ENCODE measurements at places on chromosomes 3 and 15.
A peak's percentile ranks its signal among the peaks of the same experiment; 100 is the strongest.

GRCh38 chr15:71060983-71061382 is 54.3 kb upstream of the THSD4 start:
- DNase-seq = no peak

DNA sequence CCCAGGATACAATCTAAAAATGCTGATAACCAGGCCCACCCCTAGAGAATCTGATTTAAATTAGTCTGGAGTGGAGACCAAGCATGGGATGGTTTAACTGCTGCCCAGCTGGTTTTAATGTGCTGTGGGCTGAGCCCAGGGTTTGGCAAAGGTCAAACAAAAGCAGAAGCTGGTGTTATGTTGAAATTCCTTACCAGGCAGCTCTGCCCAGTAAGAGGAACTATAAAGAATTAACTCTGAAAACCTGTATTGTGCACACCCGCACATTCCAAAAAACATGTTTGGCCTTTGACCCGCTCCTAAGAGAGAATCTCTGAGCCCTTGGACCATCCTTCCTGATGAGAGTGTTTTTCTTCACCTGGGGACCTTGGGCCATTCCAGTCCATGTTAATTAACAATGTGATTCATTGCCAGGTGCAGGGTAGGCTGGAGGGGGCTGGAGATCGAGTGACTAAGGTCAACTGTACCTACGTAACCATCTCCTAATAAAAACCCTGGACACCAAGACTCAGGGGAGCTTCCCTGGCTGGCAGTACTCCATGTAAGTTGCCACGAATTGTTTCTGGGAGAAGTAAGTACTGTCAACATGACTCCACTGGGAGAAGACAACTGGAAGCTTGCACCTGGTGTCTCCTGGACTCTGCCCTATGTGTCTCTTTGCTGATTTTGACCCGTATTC is 10.9 kb downstream of the CCDC13 start:
- DNase-seq = no peak

GRCh38 chr3:179175358-179175757 is 27.2 kb downstream of the PIK3CA start:
- no peak for DNase-seq

GRCh38 chr3:145259166-145259880 is 901.7 kb downstream of the PLOD2 start:
- DNase-seq = no peak

GRCh38 chr3:178536211-178537079 is at the start of gene KCNMB2:
Gene KCNMB2 (plus strand): TSS chr3:178536436.
- no peak for DNase-seq

- no peak for DNase-seq
Measured at GRCh38 chr15:81981908-81982307, 63.9 kb downstream of the MEX3B start.

DNA sequence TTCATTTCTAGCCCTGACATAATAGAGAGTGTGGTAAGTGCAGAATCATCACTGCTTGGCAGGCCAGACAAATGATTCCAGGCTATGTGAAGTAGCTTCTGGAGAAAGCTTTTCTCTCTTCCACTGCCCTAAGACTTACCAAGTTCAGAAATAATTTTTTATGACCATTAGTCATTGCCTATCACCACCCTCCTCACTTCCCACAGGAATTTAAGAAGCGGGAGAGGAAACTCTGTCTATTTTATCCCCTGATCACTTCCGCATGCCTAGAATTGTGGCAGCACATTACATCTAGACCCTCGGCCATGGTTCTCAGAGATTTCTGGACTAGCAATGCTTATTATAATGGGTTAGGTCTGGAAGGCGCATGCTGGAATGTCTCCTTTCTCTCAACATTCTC is 397.8 kb upstream of the NR2F2 start:
- no peak for DNase-seq

- DNase-seq = no peak
Measured at GRCh38 chr3:104629038-104629437, 737.7 kb upstream of the ALCAM start.

DNA sequence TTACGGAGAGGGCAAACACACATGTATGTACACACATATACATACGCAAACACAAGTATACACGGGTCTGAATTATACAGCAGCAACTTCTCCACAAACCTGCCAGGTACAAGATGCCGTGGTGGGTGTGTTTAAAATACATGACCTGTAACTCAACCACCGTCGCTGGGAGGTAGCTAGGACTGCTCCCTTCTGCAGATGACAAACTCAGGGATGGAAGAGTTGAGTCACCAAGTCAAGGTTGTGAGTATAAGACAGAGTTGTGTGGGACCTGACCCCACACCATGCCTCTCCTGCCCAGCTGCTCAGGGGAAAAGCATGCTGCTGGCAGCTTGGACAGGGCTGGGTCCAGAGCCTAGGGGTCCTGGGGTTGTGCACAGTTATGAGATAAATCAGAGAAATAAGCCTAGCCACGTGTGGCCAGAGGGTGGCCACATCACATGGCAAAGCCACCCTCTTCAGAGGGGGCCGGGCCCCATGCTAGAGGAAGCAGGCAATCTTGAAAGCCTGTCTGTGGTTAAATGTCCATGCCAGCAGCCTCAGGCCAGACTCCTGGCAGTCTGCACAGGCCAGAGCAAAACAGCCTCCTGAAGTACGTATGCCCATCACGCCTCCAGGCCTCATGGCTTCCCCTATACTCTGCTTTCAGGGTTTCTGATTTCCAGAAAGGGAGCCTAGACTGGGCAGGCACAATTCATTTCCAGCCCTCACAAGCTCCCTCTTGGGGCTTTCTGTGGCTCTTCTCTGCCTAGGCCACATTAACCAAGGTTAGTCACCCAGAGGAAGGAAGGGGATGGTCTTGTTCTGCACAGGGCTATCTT is 107.7 kb upstream of the RPL32 start:
- DNase-seq = peak; percentile 42

DNA sequence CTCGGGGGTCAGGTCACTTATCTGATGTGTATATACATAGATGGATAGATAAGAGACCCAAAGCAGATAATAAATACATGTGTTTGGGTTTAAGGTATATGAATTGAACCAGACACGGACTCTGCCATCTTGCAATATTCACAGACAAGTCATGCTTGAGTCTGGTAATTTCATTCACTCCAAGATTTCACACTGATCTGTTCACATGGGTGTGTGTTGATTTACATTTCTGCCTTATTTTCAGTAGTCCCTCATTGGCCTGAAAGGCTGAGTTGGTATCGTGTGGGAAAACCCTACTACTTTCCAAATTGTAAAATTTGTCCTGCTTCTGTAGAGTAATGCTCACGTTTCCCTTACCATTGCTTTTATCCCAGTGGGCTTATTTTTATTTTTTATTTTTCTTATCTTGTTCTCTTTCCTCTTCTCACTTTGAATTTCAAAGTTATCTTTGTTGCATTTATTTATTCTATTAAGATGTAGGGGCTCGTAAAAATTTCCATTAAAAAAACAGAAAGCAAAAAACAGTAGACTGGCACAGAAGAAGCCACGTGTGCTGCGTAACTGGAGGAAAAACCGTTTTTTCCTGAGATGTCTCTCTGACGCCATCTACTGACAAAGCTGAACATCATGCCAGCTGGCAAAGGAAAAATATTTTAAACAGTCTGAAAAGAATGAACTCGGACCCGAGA is 10.8 kb upstream of the MFSD1 start:
- peak; percentile 20 for DNase-seq

GRCh38 chr3:116969135-116969534 is 259.6 kb downstream of the TUSC7 start:
- no peak for DNase-seq

GRCh38 chr3:111285694-111286093 is 214.1 kb downstream of the NECTIN3 start:
- no peak for DNase-seq

DNA sequence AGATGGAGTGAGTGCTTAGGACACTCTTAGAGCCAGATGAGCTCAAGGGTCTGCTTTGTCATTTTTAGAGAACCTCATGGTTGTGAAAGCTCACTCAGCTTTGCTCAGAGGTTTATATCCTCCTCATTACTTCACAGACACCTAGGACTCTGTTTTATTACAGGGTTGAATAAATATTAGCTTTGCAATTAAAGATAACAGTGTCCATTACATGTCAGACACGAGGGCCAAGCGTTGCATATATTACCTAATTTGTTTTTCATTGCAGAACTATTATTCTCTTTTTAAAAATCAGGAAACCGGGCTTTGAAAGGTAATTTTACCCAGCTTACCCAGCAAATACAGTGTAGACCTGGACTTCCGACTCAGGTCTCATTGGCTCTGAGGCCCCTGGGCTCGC is 16.1 kb downstream of the MAP6D1 start:
- no peak for DNase-seq

DNA sequence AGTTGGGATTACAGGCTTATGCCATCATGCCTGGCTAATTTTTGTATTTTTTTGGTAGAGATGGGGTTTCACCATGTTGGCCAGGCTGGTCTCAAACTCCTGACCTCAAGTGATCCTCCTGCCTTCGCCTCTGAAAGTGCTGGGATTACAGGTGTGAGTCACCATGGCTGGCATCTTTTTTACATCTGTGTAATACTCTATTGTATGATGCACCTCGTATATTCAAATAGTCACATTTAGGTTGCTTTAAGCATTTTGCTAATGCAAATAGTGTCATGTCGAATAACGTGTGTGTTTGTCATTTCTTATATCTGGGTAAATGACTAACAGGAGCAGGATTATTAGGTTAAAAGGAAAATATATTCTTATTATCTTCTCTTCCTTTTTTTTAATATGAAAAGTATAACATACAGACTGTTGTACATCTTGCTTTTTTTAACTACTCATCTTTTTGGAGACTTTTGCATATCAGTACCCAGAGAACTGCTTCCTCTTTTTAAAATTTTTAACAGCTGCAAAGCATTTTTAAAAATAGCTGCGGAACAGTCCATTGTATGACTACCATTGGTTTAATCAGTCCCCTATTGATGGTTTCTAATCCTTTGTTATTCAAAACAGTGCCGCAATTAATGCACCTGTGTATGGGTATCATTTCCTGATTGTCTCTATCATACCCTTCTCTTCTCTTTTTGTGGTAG is 13.4 kb downstream of the SCAMP5 start:
- no peak for DNase-seq

- no peak for DNase-seq
Measured at GRCh38 chr15:99682455-99682854, 50.8 kb downstream of the LYSMD4 start.

DNA sequence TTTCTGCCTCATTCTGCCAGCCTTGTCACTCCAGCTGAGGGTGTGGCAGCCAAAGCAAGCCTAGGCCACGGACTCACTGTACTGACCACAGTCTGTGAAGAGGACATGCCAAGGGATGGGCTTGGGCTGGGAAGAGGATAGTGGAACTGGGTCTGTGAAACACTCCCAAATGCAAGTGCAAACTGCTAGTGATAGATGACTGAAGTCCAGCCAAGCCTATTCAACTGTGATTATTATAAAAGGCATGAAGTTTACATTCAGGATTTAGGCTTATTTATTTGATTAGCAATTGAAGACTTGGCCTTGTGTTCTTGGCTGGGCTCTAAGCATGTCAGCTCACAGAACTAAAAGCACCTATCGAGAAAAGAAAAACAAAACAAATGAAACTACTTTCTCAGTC is 84.9 kb upstream of the UBE2E1 start:
- no peak for DNase-seq

GRCh38 chr15:91698241-91698640 is 155.3 kb upstream of the SLCO3A1 start:
- DNase-seq = no peak

- DNase-seq = no peak
Measured at GRCh38 chr3:45123581-45124269, 22.5 kb downstream of the CDCP1 start.

DNA sequence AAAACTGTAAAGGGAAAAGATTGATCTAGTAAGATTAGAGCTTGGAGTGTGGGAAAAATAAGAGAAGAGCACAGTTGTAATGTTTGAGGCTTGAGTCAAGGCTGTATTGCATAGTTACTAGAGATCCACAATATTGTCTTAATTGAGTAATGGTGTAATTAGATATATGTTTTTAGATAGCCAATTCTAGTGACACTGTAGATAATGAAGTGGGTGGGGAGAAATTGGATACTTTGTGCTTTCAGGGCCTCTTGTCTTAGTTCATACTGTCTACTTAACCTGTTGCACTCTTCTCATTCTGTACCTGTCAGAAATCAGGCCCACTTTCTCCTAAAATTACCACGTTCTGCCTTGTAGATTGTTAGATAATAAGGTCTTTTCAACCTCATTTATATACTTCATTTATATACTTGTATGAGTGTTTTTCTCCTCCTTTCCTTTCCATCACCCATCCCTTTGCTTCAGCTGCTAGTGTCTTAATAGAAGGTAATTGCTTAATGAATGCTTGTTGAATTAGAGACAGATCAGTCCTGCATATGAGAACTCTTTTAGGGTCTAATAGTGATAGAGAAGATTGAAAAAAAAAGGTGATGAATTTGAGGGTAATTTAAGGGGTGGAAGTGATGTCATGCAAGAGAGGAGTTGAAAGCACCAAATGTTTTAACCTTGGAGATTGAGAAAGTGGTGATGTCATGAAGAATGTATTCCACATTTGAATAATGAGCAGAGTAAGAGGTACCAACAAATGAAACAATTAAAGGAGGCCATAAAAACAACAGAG is 32.0 kb downstream of the PIK3CA start:
- no peak for DNase-seq

DNA sequence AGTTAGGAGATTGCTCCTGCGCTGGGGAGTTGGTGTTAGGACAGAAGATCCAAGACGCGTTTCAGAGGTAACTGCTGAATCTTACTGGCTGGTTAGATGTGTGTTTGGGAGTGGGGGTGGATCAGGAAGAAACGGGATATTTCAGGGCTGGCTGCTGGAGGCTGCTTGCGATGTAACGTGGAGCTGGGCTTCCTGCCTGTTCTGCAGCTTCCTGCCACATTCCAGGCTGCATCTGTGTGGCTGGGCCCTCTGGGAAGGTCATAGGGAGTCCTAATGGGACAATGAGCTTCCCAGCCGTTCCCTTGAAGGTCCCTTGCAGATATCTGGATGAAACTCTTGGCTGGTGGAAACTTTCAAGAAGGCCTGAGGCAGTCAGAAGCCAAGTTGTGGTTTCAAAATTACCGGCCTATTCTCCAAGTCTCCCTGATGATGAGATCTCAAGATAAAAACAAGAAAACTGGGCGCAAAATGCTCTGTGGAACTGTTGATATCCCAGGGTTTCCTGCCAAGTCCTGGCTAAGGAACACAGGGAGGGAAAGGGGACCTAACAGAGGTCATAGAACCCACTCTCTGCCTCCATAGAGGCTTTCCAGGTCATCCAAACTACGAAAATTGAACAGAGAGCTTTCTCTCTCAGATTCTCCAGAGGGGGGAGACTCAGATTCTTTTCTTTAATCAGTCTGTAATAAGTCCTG is 67.0 kb downstream of the NOX5 start:
- DNase-seq = no peak

- peak; percentile 73 for DNase-seq
Measured at GRCh38 chr3:8629151-8630021, 15.2 kb downstream of the SSUH2 start.

- DNase-seq = no peak
Measured at GRCh38 chr3:57852896-57853295, 96.8 kb downstream of the SLMAP start.

DNA sequence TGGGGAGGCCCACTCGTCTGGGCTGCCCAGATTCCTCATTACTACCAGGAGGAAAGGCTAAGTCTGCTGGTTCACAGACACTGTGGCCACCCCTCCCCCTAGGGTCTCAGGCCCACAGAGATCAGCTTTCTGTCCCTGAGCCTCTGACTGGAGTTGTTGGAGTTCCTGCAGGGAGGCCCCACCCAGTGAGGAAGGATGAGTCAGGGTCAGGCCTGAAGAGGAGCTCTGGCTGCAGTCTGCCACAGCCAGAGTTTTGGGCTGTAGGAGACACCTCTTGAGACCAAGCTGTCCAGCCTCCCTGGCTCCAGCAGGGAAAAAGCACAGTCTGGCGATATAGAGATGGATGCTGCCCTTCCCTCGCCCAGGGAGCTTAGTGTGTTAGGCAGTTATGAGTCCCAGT is 720.9 kb upstream of the SEMA6D start:
- no peak for DNase-seq
